ENCODE measurements at places on chromosomes 11 and 22.

- DNase-seq = no peak
Measured at GRCh38 chr11:119117004-119117706, 4.2 kb upstream of the HINFP start.

DNA sequence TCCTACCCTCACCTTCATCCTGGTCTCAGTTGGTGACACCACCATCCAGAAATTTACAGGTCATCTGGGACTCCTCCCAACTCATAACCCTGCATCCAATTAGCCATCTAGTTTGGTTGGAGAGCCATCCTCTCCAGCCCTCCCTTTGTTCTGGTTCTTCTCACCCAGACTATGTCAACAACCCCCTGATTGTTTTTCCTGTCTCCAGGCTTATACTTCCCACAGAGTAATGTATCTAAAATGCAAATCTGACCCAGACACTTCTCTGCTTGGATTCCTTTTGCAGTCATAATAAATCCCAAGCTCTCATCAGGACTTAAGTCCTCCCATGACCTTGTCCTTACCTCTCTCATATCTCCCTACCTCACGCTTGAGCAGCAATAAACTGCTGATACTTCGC, 3.0 kb downstream of the TTC12 start:
- no peak for DNase-seq

- DNase-seq = peak; percentile 86
Measured at GRCh38 chr22:30705710-30706651, 11.3 kb downstream of the OSBP2 start.

- DNase-seq = no peak
Measured at GRCh38 chr11:44576656-44577055, 11.2 kb downstream of the CD82 start.

GRCh38 chr11:1281974-1282365, 27.5 kb downstream of the TOLLIP start:
- DNase-seq = no peak

DNA sequence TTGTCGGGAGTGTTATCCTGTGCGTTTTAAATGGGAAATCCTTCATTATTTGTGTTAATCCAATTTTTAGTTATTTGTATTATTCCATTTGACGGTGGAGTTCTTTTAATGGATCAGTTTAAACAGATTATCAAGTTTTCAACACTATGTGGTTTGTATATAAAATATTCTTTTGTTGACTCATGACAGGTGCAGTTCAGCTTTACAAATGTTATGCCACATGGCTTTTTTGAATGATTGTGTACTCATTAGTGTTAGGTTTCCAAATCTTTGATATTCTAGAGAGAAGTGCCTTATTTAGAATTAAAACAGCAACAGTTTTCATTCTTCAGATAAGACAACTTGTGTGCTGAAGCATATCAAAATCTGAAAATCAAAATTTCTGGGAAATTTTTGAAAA, 2.4 kb downstream of the JAM3 start:
- DNase-seq = no peak

DNA sequence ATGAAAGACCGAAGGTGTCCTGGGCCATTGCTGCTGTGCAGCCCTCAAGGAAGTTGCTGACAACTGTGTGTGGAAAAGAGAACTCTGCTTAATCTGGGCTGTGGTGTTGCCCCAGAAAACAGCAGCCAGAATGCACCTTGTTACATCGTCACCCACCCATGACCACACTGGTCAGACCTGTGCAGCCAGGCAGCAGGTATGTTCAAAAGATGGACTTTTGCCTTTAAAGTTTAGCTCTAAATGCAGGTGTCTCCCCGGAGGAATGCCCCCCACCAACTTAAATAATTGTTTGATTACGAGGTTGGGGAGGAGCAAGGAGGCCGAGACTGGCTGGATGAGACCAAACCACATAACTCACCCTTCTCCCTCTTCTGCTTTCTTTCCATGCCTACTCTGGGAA, 15.3 kb upstream of the POLA2 start:
- DNase-seq = no peak

Data from GM12865 (cell line).